ENCODE measurements at places on chromosomes 5 and 9.

GRCh38 chr9:125961072-125961471 is 213.9 kb downstream of the PBX3 start:
- DNase-seq = no peak

DNA sequence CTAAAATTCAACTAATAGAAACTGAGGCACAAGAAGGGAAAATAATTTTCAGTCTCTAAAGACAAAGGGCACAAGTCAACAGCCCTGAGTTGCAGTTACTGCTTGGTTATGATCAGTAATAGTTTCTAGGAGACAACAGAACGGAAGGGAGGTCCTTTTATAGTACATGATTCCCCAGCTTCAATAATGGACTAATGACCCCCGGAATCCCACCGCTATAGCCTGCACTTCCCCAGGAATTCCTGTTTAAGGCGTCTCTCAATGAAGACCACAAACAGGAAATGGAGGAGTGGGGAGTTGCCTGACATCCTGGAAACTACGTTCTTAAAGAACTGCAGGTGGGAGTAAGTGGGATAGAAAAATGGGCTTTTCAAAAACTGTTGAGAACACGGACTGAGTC is 60.6 kb downstream of the DIAPH1 start:
- no peak for DNase-seq

DNA sequence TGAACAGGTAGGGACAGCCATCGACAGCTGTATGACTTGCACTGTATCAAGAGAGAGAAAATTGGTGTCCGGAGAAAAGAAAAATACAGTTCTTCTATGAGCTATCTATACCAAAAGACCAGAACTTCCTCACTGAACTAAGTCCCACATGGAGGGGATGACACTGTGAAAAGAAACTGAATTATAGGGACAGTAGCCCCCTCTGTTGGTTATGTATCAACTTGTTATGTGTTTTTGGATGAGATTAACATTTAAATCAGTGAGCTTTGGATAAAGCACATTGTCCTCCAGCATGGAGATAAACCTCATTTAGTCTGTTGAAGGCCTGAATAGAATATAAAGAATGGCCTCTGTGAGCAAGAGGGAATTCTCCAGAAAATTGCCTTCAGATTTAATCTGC is 176.6 kb upstream of the SH3GL2 start:
- no peak for DNase-seq

DNA sequence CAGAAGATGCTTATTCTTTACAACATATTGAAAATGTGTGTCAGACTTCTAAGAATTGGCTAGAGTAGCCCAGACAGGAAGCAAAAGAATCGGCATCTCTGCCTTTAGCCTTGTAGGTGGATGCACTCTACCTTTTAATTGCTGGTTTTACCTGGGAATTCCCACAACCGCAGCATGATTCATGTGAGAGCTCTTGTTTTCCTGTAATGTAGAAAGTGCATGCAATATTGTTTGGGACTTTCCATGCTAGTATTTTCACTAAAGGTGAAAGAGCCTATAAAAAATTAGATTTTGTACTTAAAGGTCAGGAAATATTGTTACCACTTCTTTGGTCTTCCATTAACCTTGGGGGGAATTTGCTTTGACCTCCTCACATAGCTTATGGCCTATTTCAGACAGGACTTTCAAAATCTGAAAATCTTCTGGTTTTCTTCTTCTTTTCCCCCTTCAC is 89.8 kb downstream of the NTRK2 start:
- peak; percentile 9 for DNase-seq

DNA sequence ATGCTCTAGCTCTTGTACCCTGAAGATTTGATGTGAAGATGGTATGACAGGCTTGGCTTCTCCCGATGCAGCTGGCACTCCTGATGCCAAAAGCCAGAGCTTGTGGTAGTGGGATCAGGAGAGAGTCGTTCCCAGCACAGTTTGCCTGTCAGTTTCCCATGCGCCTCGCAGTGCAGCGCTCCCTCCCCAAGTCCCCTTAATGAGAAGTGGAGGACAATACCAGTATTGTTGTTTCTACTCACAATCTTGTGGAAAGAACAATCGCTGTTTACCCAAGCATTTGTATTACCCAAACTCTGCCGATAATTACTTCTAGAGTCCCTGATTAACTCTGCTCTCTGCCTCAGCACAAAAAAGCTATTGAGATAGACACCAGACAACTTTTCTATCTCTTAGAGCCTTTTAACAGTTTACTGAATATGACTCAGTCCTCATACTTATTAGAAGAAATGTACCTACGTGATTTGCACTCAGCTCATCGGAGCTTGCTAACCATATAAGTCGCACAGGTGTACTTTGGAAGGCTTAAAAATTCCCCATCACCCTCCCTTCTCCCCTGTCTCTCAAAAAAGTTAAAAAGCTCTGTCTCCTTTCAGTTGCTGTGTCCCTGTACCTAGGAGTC is 283.2 kb upstream of the TMEM161B start:
- DNase-seq = no peak

DNA sequence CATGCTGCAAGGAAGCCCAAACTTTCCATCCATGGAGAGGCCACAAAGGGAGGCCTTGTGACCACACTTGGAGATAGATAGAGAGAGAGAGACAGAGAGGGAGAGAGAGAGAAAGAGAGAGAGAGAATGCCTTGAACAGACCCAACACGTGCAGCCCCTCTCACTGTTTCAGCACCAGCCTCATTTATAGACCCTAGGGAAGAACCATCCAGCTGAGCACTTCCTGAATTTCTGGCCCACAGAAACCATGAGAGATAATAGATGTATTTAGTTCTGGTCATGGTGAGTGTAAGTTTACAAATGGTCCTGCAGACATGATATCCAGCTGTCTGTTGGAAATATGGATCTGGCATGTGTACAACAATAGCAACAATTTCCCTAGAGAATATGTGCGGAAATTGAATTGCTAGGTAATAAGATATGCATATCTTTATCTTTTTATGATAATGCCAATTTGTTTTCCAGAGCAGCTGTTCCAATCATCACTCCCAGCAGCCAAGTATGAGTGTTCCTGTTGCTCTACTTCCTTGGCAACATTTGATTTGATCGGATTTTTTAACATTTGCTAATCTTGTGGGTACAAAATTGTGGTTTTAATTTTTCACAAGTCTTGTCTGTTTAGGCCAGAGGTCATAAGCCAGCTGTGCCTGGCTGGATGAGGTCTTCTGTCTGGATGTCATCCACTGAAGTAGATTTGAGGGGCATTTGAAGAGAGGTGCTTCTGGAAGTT is 217.3 kb upstream of the IL12B start:
- DNase-seq = no peak

GRCh38 chr5:31410089-31410488 is 121.8 kb downstream of the DROSHA start:
- DNase-seq = no peak

GRCh38 chr5:92627186-92627585 is 953.8 kb downstream of the NR2F1-AS1 start:
- no peak for DNase-seq

DNA sequence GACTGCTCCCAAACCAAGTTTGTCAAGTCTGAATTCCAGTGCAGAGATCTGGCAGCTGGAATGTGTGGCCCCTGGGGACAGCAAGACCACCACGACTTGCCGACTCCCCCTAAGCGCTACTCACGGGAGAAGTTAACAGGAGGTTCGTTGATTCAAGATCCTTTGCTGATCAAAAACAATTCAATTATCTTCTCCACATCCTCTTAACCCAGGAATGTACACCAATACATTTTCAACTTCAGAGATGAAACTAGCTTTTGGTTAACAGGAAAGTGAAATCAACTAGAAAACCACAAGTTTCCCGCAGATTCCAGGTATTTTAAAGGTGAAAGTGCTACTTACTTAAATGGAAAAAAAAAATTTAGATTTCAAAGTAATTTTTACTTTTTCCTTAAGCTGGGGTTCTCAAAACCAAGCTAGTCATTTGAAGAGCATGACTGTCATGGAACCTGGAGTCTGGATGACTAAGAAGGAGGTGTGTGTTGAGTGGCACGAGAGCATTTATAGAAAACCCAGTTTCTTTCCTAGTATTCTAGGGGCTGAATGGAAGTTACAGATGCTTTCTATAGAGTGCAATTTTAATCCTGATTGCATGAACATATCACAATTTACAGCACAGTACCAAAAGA is 257.5 kb upstream of the PANK3 start:
- DNase-seq = no peak

- DNase-seq = no peak
These were observed 144.7 kb downstream of the TRPM6 start for GRCh38 chr9:74742792-74743730.

DNA sequence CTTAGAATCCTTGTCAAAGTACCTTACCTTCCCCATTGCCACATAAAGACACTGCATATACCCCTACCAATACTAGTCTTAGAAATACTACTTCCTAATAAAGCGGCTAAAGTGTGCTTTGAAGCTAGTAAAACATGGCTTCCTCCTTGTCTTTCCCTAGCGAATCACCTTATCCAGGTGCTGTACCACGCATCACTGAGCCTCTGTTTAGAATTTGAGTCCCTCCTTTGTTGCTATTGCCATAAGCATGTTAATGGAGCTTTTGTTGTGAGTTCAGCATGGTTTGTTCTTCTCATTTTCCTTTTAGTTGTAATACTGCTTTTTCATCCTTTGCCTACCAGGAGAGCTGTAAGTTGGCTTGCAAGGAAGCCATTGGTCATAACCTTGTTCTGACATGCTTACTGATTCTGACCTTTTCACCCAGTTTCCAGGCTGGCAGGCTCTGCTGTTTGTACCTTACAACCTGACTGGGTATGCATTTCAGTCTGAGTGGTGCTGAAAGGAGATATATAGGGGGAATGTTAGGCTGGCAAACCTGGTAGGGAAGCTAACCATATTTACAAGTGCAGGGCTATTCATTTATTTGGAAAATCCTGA is 49.8 kb downstream of the LMNB1 start:
- DNase-seq = no peak

- DNase-seq = no peak
These were observed 52.4 kb downstream of the FBXW11 start for GRCh38 chr5:171953860-171954701.

- DNase-seq = no peak
These were observed 39.6 kb upstream of the SLC6A19 start for GRCh38 chr5:1161833-1162229.

DNA sequence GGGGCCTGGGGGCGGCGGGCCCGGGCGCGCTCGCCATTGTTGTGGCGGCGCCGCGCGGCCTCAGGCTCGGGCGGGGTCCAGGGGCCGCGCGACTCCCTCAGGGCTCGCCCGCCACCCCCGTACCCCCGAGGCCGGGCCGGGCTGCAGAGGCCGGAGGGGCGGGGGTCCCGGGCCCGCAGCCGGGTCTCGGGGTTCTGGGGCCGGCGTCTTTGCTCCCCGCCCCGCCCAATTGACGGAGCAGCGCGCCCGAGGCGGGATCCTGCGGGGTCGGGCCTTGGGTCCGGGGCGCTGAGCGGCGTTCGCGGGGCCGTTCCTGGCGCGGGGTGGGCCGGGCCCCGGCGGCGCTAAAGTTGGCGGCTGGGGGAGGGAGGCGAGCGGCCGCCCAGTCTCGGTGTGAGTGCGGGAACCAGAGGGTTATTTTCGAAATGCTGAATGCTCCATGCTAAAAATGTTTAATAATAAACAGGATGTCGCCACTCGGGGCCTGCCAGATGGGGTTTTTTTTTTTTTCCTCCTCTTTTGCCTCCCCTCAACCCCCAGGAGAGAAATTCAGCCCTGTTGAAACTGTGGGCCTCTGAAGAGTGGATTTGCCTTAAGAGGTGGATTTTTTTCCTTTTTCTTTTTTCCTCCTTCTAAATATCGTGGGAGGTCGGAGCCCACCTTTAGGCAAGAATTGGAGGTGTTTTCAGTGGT is 724 bp downstream of the PRRC2B start:
- DNase-seq = peak; percentile 56

GRCh38 chr9:127973169-127974000 is 7.4 kb downstream of the EEIG1 start:
- no peak for DNase-seq

- DNase-seq = no peak
These were observed 21.0 kb downstream of the F2R start for GRCh38 chr5:76736679-76737556.

GRCh38 chr9:107705521-107705920 is 216.0 kb upstream of the KLF4 start:
- no peak for DNase-seq

- DNase-seq = no peak
These were observed 11.4 kb upstream of the ZDHHC12 start for GRCh38 chr9:128735373-128735772.

DNA sequence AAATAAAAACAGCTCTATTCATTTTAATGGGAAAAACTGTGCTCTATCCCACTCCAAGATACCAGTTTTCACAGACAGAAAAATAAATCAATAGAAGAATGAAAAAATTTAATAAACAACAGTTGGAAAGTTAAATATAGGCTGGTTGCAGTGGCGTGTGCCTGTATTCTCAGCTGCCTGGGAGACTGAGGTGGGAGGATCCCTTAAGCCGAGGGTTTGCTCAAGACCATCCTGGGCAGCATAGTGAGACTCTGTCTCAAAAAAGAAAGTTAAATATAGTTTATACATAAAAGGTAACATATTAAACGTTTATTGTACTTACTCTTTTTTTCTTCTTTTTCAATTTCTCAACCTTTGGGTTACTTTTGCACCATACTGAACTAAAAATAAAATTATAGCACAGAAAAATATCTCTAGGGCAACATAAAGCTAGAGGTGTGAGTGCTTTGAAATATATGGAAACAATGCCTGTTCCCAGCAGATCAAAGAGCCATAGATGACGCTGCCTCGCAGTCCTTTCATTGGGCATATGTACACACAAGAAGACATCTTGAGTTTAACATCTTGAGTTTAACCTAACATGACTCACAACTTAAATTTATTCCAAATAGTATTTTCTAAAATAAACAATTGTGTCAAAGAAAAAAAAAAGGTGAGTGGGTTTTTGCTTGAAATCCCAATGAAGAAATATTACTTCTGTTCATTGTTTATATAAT is 25.7 kb upstream of the KLF9 start:
- no peak for DNase-seq

DNA sequence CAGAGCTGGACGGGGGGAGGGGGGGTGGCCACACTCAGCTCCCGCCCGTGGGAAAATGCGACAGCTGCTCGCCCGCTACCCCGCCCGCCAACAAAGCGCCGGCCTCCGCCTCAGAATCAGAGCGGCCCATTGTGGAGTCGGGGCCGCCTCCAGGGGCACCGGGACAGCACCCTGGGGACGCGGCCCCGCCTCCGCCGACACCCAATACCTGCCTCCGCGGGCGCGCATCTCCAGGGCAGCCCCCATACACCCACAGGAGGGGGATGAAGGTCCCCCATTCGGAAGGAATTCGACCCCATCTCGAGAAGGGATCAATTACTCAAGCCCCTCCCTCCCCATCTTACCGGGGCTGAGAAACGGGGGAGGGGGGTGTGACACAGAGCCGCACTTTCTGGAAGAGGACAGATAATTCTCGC is 1.3 kb downstream of the NOTCH1 start:
- peak; percentile 68 for DNase-seq

DNA sequence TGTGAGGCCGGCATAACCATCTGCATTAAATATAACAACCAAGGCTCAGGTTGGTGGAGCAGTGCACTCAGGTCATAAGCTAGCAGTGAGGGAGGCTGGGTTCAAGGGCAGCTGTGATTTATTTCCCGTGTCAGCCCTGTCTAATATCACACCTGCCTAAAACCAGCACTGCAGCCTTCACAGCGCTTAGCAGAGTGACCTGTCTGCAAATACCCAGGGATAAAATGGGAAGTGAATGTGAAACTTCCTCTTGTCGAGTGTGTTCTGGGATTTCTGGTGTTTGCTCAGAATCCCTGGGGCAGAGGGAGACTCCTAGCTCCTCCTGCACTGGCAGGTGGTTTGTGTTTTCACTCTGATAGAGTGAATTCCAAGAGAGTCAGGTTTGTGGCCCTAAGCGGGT is 57.5 kb downstream of the ZNF510 start:
- DNase-seq = no peak

- DNase-seq = no peak
These were observed 377.7 kb upstream of the SMARCA2 start for GRCh38 chr9:1637401-1637800.
